Lung (tissue), 17 donors: ENCODE measurements at places on chromosomes 3 and 15. TPM values are rescaled to one million over a fixed set of nuclear protein-coding genes. Genes with fewer than 3 reads are reported as not detected.

HIGD2B gene
- not detected for total RNA-seq

- no peaks in the 10 kb centered on the region for H3K27me3 ChIP-seq
- H3K4me3 ChIP-seq = no peak overlapping the region
- H3K27ac ChIP-seq = no peak overlapping the region
- no peak for DNase-seq
Observed at GRCh38 chr15:40630313-40630712, 36.3 kb downstream of the KNL1 start.

- no peaks in the 10 kb centered on the region for H3K4me1 ChIP-seq
- H3K4me3 ChIP-seq = no peak overlapping the region
- H3K27me3 ChIP-seq = no peaks in the 10 kb centered on the region
- no peak overlapping the region for H3K27ac ChIP-seq
Observed at GRCh38 chr3:146019508-146019907, 141.5 kb downstream of the PLOD2 start.

ARPP21 gene
- 0.71 TPM for total RNA-seq

BCHE gene
- 4.1 TPM for total RNA-seq

- no peak for DNase-seq
- no peak overlapping the region for H3K27ac ChIP-seq
- no peaks in the 10 kb centered on the region for H3K4me1 ChIP-seq
- no peak overlapping the region for H3K4me3 ChIP-seq
- H3K27me3 ChIP-seq = no peaks in the 10 kb centered on the region
Observed at GRCh38 chr3:194631696-194632095, 1.5 kb downstream of the TMEM44 start.

GRCh38 chr3:137332297-137332696, 374.5 kb downstream of the IL20RB start:
- no peak overlapping the region for H3K4me3 ChIP-seq
- H3K36me3 ChIP-seq = no peaks in the 10 kb centered on the region
- no peaks in the 10 kb centered on the region for H3K4me1 ChIP-seq

ALDH1A3 gene
- 18.6 TPM for total RNA-seq

- no peaks in the 10 kb centered on the region for H3K36me3 ChIP-seq
- peaks cover 15% of the 10 kb centered on the region for H3K4me1 ChIP-seq
- peak; percentile 80 for DNase-seq
- H3K4me3 ChIP-seq = no peak overlapping the region
- H3K27ac ChIP-seq = peak overlapping the region; percentile 96
Observed at GRCh38 chr15:49620199-49620598, 419 bp downstream of the FAM227B start.

DNA sequence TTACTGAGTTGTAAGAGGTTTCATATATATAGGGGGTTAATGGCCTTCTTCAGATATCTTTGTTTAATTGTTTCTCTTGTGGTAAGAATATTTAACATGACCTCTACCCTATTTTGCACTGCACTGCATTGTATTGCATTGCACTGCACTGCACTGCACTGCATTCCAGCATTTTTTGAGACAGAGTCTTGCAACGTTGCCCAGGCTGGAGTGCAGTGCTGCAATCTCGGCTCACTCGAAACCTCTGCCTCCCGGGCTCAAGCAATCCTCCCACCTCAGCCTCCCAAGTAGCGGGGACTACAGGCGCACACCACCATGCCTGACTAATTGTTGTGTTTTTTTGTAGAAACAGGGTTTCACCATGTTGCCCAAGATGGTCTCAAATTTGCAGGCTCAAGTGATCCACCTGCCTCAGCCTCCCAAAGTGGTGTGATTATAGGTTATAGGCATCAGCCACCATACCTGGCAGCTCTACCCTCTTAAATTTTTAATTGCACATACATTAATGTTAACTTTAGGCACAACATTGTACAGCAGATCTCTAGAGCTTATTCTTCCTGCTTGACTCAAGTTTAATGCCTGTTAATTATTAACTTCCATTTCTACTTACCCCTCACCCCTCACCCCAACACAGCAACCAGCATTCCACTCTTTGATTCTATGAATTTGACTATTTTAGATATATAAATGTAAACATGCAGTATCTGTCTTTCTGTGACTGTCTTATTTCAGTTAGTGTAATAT, 38.4 kb downstream of the NEDD4 start:
- H3K27ac ChIP-seq = no peak overlapping the region
- H3K27me3 ChIP-seq = no peaks in the 10 kb centered on the region
- no peaks in the 10 kb centered on the region for H3K4me1 ChIP-seq
- no peaks in the 10 kb centered on the region for H3K36me3 ChIP-seq
- no peak overlapping the region for H3K4me3 ChIP-seq

GRCh38 chr3:128113817-128114794, 9.5 kb downstream of the RUVBL1 start:
- no peaks in the 10 kb centered on the region for H3K4me1 ChIP-seq
- no peak overlapping the region for H3K27ac ChIP-seq
- peaks cover 17% of the 10 kb centered on the region for H3K36me3 ChIP-seq
- H3K4me3 ChIP-seq = no peak overlapping the region

SLC27A2 gene
- 6.6 TPM for total RNA-seq

AADACL2 gene
- total RNA-seq = not detected

ACTC1 gene
- 3.4 TPM for total RNA-seq

IMPG2 gene
- total RNA-seq = 0.15 TPM

DUOX1 gene
- total RNA-seq = 363 TPM

INAFM2 gene
- 12.8 TPM for total RNA-seq

DNA sequence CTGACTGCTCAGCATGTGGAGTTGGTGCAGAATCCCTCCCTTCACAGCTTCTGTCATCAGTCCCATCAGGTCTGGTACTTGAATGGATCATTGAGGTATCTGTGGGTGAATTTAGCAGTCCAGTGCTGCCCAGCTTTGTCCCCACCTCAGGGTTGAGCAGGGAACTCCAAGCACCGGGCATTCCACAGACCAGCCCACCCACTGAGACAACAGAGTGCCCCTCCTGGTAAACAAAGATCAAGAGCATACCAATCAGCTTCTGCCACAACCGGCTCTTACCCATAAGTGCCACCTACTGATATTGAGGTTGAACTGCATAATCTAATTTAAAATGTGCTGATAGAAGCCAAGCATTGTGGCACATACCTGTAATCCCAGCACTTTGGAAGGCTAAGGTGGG, 57.1 kb upstream of the FXR1 start:
- DNase-seq = no peak
- H3K27me3 ChIP-seq = no peaks in the 10 kb centered on the region
- H3K4me1 ChIP-seq = no peaks in the 10 kb centered on the region
- H3K36me3 ChIP-seq = no peaks in the 10 kb centered on the region
- no peak overlapping the region for H3K4me3 ChIP-seq
- no peak overlapping the region for H3K27ac ChIP-seq

DNA sequence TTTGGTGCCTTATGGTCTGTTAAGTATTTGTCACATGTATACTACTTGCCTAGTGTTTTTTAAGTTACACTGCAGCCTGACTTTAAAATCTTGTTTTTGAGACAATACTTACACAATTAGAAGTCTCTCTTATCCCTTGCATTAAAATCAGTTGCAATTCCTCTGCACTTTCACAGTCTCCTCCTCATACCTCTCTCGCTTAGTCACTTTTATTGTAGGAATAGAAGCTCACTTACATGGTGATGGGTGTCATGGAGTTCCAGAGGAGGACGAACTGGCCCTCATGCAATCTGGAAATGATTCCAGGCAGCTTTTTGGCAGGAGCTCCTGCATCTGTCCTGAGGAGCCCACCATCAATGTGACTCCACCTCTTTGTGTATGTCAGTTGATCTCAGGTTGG, 238.4 kb upstream of the TBC1D5 start:
- no peak overlapping the region for H3K4me3 ChIP-seq
- no peak for DNase-seq
- H3K27ac ChIP-seq = no peak overlapping the region
- no peaks in the 10 kb centered on the region for H3K36me3 ChIP-seq

GRCh38 chr15:33188641-33189257, 5.8 kb downstream of the FMN1 start:
- no peaks in the 10 kb centered on the region for H3K36me3 ChIP-seq
- no peak for DNase-seq
- H3K4me1 ChIP-seq = no peaks in the 10 kb centered on the region

MKRN2OS gene
- total RNA-seq = 1.1 TPM

CAV3 gene
- total RNA-seq = not detected

DNA sequence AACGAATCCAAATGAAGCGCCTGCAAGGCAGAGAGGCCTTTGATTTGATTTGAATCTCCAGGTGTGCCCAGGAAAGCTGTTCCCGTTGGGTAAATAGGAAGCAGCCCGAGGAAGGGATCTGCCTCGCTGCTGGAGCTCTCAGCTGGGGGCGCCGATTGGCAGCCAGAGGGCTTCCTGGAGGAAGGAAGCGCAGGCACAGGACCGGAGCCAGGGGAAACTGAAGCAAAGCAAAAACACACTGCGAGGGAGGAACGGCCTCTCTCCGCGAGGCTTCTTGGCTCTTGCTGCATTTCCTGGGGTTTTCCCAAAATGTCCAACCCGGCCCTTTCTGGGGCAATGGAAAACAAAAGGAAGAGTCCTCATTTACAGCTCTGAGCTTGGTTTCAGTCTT, 80.3 kb downstream of the TMEM266 start:
- no peak for DNase-seq
- peaks cover 2% of the 10 kb centered on the region for H3K27me3 ChIP-seq
- no peak overlapping the region for H3K27ac ChIP-seq
- no peaks in the 10 kb centered on the region for H3K36me3 ChIP-seq
- H3K4me3 ChIP-seq = no peak overlapping the region

RARB gene
- total RNA-seq = 5.4 TPM

DNA sequence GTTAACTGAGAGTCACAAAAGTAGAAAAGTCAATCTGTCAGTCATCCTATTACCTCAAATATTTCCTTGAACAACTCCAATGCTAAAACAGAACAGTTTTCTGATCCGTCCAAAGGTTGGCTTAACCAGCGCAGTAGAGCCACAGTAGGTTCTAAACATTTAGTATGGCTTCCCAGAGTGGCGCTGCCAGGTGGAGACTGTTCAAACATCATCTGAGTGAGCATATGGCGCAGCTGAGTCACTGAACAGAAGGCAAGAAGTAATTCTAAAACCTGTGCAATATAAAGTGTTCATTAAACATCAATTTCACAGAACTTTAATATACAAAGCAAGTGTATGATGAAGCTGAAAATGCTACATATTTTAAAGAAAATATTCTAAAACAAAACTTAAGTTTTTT, 19.9 kb downstream of the CIP2A start:
- no peaks in the 10 kb centered on the region for H3K36me3 ChIP-seq
- no peak overlapping the region for H3K4me3 ChIP-seq
- H3K27ac ChIP-seq = no peak overlapping the region
- no peaks in the 10 kb centered on the region for H3K4me1 ChIP-seq
- DNase-seq = no peak

CTXN2 gene
- total RNA-seq = not detected

- no peaks in the 10 kb centered on the region for H3K36me3 ChIP-seq
- no peak overlapping the region for H3K27ac ChIP-seq
- DNase-seq = no peak
- H3K4me3 ChIP-seq = no peak overlapping the region
- H3K27me3 ChIP-seq = no peaks in the 10 kb centered on the region
Observed at GRCh38 chr3:184694716-184695115, 17.1 kb downstream of the MAGEF1 start.

MRAS gene
- 22.5 TPM for total RNA-seq

PLD1 gene
- 17.4 TPM for total RNA-seq

FEZF2 gene
- not detected for total RNA-seq

DNA sequence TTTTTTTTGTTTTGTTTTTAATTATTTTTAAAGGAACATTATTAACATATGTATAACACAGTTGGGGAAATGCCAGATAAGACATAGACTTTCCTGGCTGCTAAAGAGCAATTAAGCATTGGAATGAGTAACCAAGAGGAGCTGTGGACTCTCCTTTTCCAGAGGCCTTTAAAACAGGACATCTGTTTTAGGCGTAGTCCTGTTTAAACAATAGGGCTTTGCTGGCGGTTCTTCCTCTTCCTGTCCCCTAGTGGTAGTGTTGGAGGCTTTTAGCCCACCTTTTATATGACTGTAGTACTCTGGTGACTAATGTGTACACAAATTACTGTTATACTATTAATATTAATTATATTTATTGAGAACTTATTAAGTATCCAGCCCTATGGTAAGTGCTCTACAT, 81.9 kb downstream of the PPARG start:
- no peaks in the 10 kb centered on the region for H3K36me3 ChIP-seq
- no peak overlapping the region for H3K27ac ChIP-seq
- H3K4me3 ChIP-seq = no peak overlapping the region
- DNase-seq = no peak
- peaks cover 5% of the 10 kb centered on the region for H3K4me1 ChIP-seq

DNA sequence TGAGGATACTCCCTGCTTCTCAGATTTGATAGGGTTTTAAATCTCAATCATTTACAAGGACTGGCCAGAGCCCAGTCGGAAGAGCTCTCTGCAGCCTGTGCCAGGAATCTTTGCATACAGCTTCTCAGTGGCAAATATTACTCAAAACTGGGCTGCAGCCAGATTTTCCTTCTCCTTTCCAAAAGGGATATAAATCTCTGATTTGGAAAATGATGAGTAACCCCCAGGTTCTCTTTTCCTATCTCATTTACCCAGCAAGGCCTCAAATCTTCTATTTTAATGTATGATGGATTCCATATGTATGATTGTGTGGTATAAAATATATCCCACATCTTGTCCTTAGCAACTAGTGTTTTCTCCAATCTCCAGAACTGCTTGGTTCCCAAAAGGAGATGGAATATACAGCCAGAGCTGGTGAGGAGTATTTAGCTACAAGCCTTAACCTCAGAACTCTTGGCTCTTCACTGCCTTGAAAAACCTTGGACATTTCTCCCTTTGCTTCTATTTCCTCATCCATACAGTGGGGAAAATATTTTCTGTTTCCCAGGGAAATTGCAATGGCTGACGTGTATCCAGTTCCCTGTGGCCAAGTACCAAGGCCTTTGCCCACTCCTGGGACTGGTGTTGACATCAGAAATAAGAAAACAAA, 114.4 kb downstream of the ATG7 start:
- H3K4me3 ChIP-seq = no peak overlapping the region
- no peak overlapping the region for H3K27ac ChIP-seq
- peaks cover 3% of the 10 kb centered on the region for H3K36me3 ChIP-seq
- H3K4me1 ChIP-seq = peaks cover 41% of the 10 kb centered on the region
- DNase-seq = peak; percentile 84

- H3K27me3 ChIP-seq = no peaks in the 10 kb centered on the region
- no peaks in the 10 kb centered on the region for H3K4me1 ChIP-seq
- DNase-seq = no peak
Observed at GRCh38 chr3:139601191-139601961, 61.8 kb upstream of the RBP1 start.
